IMR-90 (cell line): ENCODE measurements at places on chromosomes 7 and 10. TPM values are rescaled to one million over a fixed set of nuclear protein-coding genes. Genes with fewer than 3 reads are reported as not detected.

DNA sequence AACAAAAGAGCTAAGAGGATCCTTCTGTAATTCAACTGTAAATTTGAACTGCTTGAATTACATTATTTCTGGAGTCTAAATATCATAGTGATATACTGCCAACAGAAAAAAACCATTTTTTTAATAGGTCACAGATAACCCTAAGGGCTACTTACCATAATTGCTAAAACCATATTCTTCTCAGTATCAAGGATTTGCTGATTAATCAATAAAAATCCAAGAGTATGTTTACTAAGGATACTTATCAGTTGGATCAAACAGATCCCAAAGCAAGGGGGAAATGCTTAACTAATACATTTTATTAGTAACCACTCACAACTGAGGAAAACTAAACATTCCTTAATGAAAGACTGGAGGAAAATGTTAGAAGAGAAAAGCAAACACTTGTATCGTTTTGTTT, 166.0 kb downstream of the PIP4K2A start:
- DNase-seq, result no peak

GRCh38 chr10:107686095-107686494, 521.6 kb upstream of the SORCS1 start:
- DNase-seq, result no peak

DNA sequence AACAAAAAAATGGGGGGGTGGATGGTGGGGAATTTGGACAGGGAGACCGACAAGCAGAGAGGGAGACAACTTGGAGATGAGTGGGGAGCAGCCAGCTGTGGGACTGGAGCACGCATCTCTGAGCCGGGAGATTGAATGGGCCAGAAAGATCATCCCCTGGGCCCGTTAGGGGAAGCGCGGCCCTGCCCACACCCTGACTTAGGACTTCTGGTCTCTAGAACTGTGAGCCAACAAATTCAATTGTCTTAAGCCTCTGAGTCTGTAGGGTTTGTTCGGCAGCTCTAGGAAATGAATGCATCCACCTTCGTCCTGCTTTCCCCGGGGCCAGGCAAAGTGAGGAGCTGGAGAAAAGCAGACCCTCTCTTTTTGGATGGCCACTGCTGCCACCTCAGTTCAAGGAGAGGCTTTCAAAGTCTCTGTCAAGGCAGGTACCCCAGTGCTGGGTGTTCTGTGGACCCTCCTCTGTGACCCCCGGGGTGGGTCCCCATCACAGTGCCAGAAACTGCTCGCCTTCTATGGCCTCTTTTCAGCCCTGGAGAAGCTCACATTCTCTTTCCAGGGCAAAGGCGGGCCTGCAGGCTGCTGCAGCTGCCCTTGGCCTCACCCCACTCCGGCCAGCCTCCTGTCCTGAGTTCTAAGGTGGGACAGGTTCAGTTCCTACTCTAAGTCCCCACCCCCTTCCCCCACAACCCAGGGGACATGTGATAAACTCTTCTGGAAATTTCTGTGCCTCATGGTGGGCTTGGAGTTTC, 423.2 kb downstream of the RPS24 start:
- no peak for DNase-seq

Gene HOXA9
- 0.18 and 0.28 TPM in 2 replicates for total RNA-seq

Gene TRIL
- under 0.01 TPM in 2 replicates for total RNA-seq

- no peak for DNase-seq
Observed at GRCh38 chr7:39085590-39086049, 107.9 kb downstream of the POU6F2 start.

Gene OPN4
- not detected in 2 replicates for total RNA-seq

- peak; percentile 49 for DNase-seq
Observed at GRCh38 chr7:75711656-75712514, 26.9 kb downstream of the HIP1 start.

DNA sequence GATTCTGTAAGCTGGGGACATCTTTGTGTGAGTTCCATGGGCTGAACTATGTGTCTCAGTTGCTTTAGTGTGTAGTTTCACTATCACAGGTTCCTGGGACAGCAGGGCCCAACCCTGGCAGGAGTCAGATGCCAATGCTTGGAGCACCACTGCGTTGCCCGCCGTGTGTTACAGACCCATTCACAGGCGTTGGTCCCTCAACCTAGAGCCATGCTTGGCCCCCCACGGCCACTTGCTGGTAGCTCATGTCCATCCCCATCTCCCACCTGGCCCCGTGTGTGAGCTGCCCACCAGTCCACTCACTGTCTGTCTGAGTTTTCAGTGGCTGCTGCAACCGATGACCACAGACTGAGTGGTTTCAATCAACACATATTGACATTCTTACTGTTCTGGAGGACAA, 546.9 kb downstream of the TCERG1L start:
- no peak for DNase-seq

GRCh38 chr7:24898691-24899090, 81.3 kb downstream of the OSBPL3 start:
- peak; percentile 61 for DNase-seq

Gene SHTN1
- 0.54 and 1.4 TPM in 2 replicates for total RNA-seq

Gene RSPH10B2
- total RNA-seq, result not detected in 2 replicates

Gene RADIL
- 0.18 TPM in 1 of 2 replicates, not detected in the other for total RNA-seq

- DNase-seq, result no peak
Observed at GRCh38 chr10:70529848-70530247, 51.3 kb downstream of the PALD1 start.

Gene HNRNPA2B1
- 49.3 and 118 TPM in 2 replicates for total RNA-seq

- DNase-seq, result no peak
Observed at GRCh38 chr7:1940402-1940786, 270.3 kb downstream of the ELFN1 start.

DNA sequence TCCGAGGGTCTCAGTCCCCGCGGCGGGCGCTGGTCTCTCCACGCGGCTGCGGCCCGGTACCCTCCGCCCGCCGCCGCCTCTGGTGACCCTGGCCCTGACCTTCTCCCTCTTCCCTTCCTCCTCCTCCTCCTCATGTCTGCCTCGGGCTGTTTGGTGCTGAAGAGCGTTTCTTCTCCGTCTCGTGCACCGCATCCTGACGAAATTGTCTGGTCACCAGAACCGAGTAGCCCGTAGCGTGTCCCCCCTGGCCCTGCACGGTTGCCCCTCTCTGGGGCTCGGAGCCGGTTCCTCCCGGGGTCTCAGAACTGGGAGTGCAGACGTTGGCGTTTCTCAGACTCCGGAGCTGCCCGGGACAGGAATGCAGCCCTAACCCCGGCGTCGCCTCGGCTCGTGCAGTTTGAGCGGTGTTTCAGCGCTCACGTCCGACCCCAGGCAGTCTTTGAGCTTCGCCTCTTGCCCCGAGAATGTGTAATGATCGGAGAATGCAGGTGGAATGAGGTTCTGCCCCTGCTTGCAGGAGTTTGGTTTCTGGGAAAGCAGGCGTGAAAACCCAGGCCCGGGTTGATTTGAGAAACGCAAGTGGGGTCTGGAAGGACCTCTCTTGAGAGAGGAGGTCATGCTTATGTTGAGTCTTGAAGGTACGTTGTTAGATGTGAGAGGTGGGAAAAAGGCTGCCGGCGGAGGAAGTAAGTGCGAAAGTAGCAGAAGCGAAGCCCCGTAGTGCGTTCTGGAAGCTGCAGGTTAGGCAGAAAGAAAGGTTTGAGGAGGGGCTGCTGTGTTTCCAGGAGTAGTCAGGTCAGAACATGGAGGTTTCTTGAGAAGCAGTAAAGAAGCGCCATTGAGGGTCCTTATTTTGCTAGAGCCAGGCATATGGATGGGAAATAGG, 743 bp downstream of the RBM17 start:
- no peak for DNase-seq

Gene TLX1
- not detected in 2 replicates for total RNA-seq

Gene BMS1
- 22.9 and 28.3 TPM in 2 replicates for total RNA-seq

DNA sequence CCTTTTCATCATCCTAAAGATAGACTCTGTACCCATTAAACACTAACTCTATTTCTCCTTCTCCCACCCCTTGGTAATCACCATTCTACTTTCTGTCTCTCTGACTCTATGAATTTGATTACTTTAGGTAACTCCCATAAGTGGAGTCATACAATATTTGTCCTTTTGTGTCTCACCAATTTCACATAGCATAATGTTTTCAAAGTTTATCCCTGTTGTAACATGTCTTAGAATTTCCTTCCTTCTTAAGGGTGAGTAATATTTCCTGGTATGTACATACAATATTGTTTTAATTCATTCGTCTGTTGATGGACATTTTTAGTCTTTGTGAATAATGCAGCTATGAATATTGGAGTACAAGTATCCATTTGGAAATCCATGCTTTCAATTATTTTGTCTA, 50.9 kb upstream of the CDCA7L start:
- DNase-seq, result peak; percentile 15

- no peak for DNase-seq
Observed at GRCh38 chr10:116465546-116465945, 37.9 kb downstream of the PNLIPRP3 start.

- no peak for DNase-seq
Observed at GRCh38 chr10:129901389-129902006, 62.6 kb downstream of the EBF3 start.

DNA sequence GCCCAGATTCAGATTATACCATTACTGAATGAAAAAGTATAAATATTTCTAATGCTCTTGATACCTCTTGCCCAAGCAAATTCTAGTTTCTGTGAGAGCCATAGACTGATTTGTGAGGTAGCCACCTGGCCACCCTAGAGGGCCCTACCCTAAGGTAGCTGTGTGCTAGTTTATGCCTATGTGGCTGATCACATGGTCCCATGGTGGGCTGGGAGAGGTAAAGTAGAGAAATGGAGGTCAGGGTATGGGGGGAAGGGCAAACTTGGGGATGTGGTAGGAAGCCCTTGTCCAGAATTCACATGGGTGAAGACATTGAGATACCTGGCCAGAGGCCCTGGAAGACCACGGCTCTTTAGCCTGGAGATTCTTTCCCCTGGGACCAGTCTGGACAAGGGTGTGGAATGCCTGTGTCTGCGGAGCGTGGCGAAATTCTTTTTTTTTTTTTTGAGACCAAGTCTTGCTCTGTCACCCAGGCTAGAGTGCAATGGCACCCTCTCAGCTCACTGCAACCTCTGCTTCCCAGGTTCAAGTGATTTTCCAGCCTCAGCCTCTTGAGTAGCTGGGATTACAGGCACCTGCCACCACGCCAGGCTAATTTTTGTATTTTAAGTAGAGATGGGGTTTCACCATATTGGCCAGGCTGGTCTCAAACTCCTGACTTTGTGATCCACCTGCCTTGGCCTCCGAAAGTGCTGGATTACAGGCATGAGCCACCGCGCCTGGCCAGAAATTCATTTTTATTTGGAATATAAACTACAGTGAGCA, 639.4 kb downstream of the ACTR3B start:
- DNase-seq, result no peak

Gene SLK
- 21.5 and 54.2 TPM in 2 replicates for total RNA-seq

Gene TEX36
- total RNA-seq, result not detected in 2 replicates

- DNase-seq, result peak; percentile 26
Observed at GRCh38 chr7:41692251-41692650, 10.6 kb downstream of the INHBA start.

DNA sequence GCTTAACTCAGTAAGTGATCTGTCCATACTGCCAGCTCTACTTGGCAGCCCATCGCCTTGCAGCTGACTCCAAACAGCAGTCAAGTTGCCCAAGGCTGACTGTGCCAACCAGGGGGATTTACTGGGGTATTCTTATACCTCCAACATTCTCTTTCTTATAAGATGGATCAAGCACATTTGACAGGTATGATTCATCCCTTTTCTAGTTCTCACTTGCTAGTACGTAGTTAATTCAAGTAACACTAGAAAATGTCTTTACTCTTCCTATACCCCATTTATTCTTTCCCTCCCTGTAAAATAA, 77.0 kb downstream of the SLC25A13 start:
- no peak for DNase-seq

Gene R3HCC1L
- 14.7 and 19.4 TPM in 2 replicates for total RNA-seq

DNA sequence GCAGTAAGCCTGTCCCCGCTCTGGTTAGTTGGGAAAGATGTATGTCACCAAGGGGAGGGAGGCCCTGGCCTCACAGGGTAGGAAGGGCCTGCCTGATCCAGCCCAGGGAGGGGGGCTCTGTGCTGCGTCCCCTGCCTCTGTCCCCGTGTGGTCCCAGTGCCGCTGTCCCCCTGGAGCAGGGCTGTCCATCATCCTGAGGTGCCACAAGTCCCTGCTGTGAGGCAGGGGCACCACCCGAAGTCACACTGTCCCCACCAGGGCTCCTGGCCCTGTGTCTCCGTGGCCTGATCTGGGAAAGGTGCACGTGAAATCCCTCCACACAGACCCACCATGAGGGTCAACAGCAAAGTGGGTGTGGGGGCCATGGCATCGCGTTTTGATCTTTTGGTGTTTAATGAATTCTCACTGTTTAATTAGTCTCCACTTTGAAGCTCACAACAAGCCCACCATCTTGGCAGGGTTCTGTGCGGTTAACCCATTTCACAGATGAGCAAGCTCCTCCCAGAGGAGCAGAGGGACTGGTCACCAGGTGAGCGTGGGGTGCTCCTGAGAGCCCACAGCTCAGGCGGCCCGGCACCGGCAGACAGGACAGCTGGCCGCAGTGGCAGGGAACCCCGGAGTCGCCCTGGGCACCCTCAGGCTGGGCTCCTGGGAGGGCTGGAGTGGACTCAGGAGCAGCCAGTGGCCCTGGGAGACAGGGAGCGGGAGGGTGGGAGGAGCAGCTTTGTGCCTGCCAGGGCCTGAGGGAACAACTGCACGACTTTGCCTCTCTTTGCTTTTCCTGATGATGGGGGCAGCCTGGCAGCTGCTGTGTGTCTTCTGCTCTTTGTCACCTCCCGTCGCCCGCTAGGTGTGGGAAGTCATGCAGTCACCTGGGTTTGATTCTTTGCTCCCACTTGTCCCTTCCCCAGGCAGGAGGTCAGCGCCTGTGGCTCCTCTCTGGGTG, 12.0 kb upstream of the CRYGN start:
- DNase-seq, result no peak

Gene HOXA1
- total RNA-seq, result 0.54 and 0.83 TPM in 2 replicates

DNA sequence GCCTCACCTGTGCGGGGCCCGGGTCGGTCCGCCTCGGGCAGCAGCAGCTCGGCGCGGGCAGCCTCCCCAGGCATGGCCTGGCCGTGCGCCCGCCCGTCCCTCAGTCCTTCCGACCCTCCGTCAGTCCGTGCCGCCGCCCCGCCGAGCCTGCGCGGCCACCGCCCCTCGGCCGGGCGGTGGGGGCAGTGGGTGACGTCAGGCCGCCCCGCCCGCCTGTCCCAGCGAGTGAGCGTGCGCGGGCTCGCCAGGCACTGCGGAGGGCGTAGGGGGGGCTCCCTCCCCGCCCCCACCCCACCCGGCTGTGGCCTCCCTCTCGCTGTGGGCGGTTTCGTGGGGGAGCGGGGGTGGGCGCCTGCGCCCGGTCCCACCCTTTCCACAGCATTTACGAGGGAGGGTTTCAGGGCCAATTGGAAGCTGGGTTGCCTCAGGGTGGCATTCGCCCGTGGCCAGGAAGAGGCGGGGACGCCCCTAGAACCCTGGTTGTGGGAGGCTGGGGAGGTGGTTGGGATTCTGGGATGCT, at the start of gene NACAD:
Gene NACAD (minus strand): TSS at position 149 of the 520 bp plus-strand sequence. CDS start 75 bp downstream, at position 74.
- peak; percentile 18 for DNase-seq

Gene FAM131B
- total RNA-seq, result 2.5 and 3.4 TPM in 2 replicates

- no peak for DNase-seq
Observed at GRCh38 chr7:95209276-95209675, 115.1 kb downstream of the PON1 start.
